Body of pancreas (tissue), 4 donors: ENCODE measurements at places on chromosomes 4 and X. TPM values are rescaled to one million over a fixed set of nuclear protein-coding genes. Genes with fewer than 3 reads are reported as not detected.

The COX7B2 gene
- not detected for total RNA-seq

The HSFX2 gene
- total RNA-seq, result not detected

- no peak for DNase-seq
These were observed 181.9 kb upstream of the ANXA3 start for GRCh38 chr4:78369679-78370078.

DNA sequence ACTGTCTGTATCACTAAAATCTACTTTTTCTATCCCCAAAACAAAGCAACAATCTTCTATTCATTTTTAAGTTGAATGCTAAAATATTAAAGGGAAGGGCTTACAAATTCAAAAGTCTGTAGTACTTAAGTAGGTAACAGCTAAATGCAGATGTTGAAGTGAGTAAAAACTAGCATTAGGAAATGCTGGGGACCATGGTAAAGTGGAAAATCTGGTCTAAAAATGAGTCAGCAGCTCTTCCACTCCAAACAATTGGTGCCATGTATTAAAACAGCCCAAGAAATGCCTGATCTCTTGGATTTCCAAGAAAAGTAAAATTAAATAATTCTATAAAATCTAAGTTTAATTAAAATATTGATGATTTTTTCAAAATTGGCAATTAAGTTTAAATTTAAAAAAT is 73.3 kb upstream of the PPP3CA start:
- no peak for DNase-seq

The MAGEE2 gene
- total RNA-seq, result not detected
